GOT3 (cell line): ENCODE measurements at places on chromosomes 12 and 14.

GRCh38 chr14:36479344-36479743 lies 40.7 kb downstream of the NKX2-1 start:
- DNase-seq, result no peak

DNA sequence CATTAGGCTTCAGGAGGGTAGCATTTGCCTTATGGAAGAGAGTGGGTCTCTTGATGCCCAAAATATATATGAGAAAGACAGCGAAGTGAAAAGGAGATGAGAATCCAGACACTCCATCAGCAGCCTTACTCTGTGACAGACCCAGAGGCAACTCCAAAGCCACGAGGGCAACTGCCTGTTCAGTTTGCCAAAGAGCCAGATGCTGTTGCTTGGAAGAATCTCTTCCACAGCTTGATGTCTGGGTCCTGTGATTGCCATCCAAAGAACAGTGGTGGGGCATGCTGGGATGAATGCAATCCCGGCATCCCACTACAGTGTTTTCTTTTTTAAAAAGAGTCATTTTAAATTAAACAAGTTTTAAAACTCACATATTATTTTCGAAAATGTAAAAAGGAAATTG lies 10.9 kb upstream of the OTX2 start:
- no peak for DNase-seq

GRCh38 chr12:28497889-28498411 lies 307.7 kb downstream of the CCDC91 start:
- DNase-seq, result no peak

GRCh38 chr14:69342928-69343525 lies 55.1 kb downstream of the ERH start:
- no peak for DNase-seq

DNA sequence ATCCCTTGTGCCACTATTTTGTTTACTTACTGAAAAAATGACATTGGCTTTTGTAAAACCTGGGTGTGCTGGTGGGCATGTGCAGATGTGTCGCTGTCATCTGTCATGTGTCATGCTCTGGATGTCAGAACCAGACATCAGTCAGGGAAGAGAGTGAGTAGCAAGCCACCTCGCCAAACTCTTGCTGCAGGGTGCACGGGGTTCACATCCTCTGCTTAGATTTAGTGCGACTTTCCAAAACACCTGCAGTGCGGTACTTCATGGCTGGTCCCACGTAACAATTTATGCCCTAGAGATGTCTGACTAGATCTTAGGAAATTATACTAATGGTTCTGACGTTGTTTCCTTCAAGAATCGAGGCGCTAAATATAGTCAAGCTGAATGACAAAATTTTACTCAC lies 106.7 kb downstream of the CRADD start:
- no peak for DNase-seq

DNA sequence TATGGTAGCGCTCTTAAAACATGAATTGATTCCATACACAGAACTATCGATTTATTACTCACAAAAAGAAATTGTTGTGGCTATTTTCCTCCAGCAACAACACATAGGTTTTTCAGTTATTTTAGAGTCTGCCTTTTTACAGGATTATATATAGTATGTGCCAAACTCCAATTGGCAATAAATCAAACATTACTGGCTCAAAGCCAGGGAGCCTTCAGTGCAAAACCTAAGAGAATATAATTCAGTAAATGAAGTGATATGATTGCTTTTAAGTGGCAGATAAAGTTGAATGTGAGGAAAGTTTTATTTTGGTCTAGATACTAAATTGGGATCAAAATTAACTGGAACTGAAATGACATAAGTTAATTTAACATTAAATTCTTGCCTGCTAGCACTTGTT lies 234.8 kb downstream of the PIK3C2G start:
- no peak for DNase-seq

- DNase-seq, result no peak
Measured at GRCh38 chr14:93033983-93034670, 81.6 kb downstream of the ITPK1 start.

DNA sequence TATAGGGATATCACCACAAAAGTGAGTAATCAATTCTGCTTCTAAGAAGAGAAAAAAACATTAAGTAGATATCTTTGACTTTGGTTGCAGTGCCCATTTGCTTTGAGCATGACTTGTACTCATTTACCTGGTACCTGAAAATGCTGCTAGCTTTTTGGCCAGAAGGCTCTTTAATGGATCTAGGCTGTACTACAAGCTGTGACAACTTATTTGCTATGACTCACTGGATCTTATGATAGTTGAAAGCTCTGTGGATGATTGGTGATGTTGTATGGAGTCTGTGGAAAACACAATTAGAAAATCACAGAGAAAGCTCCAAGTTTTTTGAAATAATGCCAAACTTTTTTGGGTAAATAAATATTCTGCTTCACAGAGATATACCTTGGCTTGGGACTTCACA lies 960.9 kb upstream of the FBXO33 start:
- DNase-seq, result no peak

GRCh38 chr14:93859957-93860356 lies 67.2 kb upstream of the FAM181A start:
- no peak for DNase-seq

DNA sequence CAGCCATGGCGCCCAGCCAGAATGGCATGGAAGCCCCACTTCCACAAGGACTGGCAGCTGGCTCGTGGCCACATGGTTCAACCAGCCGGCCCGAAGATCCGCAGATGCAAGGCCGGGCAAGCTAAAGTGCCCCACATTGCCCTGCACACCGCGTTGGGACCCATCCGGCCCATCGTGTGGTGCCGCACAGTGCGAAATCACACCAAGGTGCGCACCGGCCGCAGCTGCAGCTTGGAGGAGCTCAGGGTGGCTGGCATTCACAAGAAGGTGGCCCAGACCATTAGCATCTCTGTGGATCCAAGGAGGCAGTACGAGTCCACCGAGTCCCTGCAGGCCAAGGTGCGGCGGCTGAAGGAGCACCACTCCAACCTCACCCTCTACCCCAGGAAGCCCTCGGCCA lies 15.9 kb downstream of the CDC42BPB start:
- DNase-seq, result no peak

DNA sequence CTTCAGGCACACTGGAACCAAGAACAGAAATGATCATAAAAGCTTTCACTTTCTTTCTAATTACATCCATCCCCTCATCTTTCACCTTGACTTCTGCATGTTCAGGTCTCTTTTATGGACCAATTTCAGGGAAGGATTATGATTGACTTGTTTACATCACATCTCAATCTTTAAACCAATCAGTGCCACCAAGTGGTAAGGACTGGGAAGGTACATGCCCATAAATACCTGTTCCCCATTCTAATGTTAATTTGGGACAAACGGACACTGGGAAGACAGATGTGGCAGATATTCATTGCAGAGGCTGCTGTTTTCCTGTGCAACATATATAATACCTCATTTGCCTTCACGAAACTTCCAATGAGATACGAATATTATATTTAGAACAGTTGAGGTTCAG lies 978.1 kb downstream of the GALC start:
- DNase-seq, result no peak

DNA sequence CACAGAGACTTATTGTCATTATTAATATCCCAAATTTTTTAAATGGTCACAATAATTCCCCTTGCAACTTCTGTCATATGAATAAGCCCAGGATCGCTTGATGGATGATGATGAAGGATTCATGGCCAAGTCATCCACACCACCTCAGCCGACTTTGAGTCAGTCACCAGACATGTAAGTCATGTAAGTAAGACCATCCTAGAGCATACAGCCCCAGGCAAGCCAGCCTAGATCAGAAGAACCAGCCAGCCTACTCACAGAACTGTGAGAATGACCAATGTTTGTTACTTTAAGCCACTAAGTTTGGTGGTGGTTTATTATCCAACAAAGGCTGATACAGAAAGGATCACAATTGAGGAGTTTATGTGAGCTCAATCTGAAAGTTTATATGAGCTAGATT lies 341.8 kb downstream of the NRXN3 start:
- DNase-seq, result no peak

- no peak for DNase-seq
Measured at GRCh38 chr12:113064395-113065125, 8.0 kb downstream of the DTX1 start.

GRCh38 chr12:124744659-124745464 lies 118.8 kb downstream of the SCARB1 start:
- no peak for DNase-seq
